ENCODE measurements at places on chromosomes 2 and 18.

DNA sequence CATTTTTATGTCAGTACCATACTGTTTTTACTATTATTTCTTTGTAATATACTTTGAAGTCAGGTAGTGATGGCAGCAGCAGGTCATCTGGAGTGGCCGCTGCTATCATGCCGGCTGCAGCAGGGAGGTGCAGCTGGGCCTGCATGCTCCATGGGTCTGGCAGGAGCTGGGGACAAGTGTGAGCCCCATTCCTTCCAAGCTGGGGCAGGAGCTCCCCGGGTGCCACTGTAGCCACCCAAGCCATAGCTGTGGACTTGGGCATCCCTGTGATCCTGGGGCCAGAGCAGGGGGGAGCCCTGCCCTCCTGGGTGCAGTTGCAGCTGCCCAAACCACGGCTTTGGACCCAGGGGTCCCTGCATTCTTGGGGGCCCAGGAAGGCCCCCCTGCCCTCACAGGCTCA is 59.2 kb downstream of the CSRNP3 start:
- DNase-seq = no peak

- no peak for DNase-seq
These were observed 37.5 kb downstream of the ANO7 start for GRCh38 chr2:241225983-241226382.

GRCh38 chr18:59479776-59480175 is 120.7 kb upstream of the LMAN1 start:
- no peak for DNase-seq

DNA sequence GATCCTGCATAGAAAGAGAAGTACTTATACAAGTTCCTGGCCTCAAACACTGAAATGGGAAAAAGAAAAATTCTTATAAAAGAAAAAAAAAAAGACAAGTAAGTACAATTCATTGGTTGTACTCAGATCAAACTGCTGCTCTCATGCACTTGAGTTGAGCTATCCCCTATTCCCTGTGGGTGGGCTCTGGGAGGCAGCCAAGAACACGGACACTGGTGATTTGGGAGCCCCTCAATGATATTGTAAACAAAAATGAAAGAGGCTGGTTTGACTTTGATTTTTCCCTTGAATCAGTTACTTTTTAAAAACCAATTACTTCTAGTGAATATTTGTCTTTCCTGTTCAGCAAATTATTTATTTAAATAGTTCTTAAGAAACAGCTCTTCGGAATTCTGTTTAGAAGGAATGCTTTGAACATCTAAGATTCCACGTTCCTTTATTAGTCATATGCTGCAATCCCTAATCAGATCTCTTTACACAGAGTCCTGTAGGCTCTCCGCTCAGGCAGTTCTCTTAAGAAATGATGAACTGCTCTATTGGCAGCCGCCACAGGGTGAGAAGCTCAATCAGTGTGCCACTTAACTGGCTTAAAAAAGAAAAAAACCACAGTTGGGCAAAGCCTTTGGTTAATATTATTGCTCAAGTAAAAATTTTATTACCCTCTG is 225.1 kb downstream of the TMEM182 start:
- no peak for DNase-seq

DNA sequence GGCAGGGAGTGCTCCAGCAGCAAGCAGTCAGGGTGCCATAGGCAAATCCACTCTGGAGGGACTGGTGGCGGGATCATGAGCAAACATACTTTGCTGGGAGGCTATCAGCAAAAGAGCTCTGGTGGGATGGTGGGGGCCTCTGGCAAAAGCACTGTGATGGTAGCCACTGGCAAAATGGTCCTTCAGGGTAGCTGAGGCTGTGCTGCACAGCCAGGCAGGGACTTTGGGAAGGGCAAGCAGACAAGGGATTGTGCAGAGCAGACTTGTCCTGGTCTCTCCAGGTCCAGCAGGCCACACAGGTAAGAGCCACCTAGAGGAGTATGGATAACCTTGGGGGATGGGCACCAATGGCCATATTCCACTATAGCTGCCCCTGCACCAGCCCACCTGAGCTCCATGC is 129.4 kb upstream of the OTOS start:
- DNase-seq = no peak

- no peak for DNase-seq
These were observed 202.9 kb upstream of the RAB12 start for GRCh38 chr18:8406186-8406867.

DNA sequence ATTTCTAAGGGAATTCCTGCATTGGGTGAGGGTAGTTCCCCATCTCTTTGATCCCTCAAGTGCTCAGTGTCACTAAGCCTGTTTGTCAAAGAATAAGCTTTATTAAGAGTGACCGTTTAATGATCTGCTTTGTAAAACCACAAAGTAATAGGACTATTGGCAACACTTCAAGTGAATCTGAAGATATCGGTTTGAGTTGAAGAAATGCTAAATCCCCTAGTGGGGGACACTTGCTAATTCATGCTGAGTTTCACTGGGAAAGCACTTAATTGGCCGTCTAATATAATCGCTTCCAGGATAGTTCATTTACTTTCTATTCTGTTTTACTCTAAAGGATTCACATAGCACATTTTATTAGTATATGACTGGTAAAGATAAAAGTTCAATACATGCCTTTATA is 54.4 kb downstream of the DTNA start:
- no peak for DNase-seq

GRCh38 chr2:111930875-111931274 is 32.5 kb downstream of the MERTK start:
- DNase-seq = peak; percentile 36

DNA sequence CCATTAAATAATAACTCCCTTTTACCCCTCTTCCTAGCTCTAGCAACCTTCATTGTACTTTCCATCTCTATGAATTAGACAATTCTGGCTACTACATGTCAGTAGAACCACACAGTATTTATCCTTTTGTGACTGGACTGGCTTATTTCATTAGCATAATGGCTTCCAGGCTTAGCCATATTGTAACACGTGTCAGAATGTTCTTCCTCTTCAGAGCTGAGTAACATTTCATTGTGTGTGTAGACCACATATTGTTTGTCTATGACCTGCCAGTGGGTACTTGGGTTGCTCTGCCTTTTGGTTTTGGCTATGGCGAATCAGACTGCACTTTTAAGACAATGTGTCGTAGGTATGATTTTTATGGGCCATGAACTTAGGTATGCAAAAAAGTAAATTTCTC is 20.9 kb downstream of the TSN start:
- no peak for DNase-seq

DNA sequence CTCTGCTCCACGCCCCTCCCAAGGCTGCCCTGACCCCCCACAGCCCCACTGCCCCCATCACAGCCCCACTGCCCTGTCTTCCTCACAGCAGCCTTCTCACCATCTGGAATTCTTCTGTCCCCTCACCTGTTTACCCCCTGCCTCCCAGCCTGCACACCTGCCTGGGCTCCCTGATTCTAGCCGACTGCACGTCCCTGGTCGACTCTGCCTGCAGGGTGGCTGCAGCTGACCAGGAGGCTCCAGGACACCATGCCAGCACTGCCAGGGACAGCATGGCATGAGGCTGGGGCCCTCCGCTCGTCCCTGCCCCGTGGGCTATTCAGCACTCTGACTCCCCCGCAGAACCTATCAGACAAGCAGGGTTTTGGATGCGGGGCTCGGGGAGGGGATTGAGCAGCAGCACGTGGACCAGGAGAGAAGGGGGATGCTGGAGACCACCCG is 254.1 kb downstream of the HDAC4 start:
- no peak for DNase-seq

- no peak for DNase-seq
These were observed 33.4 kb downstream of the PUM2 start for GRCh38 chr2:20317197-20317596.

DNA sequence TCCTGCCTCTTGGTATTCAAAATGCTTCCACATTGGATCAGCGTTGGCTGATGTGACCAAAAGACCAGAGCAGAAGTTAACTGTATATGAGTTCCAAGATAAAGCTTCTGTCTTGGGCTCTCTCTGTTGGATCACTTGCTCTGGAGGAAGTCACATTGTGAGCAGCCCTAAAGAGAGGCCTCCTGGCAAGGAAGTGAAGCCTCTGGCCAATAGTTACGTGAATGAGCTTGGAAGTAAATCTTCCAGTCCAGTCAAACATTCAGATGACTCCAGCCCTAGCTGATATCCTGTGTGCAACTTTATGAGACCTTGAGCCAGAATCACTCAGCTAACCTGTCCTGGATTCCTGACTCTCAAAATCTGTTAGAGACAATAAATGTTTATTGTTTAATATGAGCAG is 67.7 kb upstream of the CDKL4 start:
- no peak for DNase-seq

- no peak for DNase-seq
These were observed 3.5 kb upstream of the KLHL29 start for GRCh38 chr2:23381485-23381884.

GRCh38 chr2:235087832-235088495 is 136.1 kb downstream of the SH3BP4 start:
- no peak for DNase-seq

DNA sequence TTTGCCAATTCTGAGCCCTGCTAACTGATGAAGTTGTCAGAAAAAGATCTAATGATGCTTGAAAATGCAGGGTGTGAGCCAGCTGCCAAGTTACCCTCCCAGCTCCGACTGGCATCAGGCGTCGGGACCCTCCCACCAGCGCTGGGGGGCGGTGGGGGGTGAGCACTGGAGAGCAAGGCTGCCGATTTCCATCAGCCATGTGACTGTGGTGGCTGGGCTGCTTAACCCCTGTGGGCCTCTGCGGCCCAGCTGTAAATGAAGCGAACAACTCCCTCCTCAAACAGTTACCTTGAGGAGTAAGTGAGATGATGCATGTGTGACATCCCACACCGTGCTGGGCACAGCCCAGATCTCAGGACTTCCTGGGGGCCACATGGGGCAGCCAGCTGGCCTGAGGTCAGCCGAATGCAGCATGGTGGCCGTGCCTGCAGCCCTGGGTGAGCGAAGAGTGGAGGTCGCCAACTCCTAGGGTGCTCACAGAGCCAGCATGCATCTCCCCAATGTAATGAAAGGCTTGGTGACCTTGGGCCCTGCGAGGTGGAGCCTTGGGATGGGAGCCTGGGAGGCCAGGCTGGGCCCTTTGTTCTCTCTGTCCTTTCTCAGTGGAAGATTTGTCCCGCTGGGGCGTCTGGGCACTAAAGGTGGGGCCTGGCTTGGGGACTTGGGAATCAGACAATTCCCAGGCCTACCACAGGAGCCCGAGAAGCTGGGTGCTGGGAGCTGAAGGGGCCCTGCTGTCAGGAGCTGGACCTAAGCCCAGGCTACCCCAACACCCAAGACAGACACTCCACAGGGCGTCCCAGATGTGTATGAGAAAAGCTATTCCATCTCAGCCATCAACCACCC is 25.1 kb downstream of the CIB4 start:
- no peak for DNase-seq
